T-helper 22 cell (primary cell): ENCODE measurements at places on chromosomes 1 and 21.

DNA sequence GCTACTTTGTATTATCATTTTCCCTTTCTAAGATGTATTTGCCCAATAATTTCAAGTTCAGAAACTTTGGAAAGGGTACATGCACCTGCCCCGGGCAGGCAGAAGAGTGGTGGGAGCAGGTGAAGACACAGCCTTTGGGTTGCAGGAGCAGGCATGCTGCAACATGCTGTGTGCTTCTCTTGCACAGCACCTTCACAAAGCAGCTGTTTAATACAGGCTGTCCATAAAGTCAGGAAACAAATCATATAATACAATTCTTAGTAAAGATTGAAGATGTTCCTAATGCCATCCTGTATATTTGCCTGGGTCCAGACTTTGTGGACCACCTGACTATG lies 182.9 kb downstream of the ZNF281 start:
- no peak for DNase-seq

- no peak for DNase-seq
These were observed 427.2 kb downstream of the KCNT2 start for GRCh38 chr1:196180847-196181593.

- no peak for DNase-seq
These were observed 51.3 kb upstream of the IVNS1ABP start for GRCh38 chr1:185368313-185368855.

- no peak for DNase-seq
These were observed 72.7 kb downstream of the SMYD3 start for GRCh38 chr1:246434335-246434734.

DNA sequence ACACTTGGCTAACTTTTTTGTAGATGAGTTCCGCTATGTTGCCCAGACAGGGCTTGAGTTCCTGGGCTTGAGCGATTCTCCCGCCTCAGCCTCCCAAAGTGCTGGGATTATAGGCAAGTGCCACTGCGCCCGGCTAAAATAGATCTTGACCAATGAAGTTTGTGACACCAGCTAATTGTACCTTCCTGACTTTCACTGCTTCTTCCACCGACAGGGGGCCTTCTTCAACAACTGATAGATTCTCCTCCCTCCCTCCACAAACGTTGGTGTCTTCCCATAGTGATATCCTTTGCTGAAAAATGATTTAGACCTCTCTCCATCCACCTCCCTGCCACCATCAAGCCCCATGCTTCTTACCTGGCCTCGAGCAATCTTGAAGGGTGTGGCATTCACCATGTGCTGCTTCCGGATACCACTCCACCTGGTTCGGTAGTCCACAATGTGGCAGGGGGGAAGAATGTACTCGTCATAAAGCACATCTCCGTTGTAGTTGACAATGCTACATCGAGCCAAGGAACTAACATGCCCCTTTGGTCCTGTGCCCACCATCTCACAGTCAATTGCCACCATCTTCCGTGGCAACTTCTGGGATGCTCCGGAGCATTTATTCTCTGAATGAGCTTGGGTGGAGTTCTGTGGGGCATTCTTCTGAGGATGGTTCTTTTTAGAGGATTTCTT lies 1.6 kb upstream of the METTL25B start:
- DNase-seq: no peak

DNA sequence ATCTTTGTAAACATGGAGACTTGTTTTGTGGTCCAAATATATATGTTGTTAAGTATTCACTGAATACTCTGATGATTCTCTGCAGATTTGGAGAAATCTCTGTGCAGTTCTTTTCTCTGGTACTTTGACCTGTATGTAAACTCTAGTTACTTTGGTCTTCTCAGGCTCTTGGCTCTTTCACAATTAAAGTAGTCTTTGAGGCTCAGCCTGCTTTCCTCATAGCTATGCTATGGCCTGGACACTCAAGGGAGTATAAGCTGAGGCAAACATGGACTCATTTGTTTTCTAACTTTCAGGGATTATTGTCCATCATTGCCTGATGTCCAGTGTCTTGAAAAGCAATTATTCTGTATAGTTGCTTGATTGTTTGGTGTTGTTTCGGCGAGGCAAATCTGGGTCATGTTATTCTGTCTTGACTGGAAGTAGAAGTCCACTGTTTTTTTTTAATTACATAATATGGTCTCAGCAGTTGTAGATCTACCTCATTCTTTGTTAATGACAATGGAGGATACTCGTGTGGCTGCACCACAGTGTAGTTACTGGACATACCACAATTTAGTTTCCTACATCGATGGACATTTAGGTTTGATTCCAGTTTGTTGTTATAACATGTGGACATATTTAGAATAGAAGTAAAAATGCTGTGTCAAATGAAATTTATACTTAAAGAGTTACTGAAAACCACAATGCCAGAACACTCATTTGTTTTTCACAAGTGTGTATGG lies 9.2 kb downstream of the PTBP2 start:
- no peak for DNase-seq

- DNase-seq: no peak
These were observed 33.0 kb downstream of the CAMK1G start for GRCh38 chr1:209616366-209617046.
